ENCODE measurements at places on chromosomes 6 and 20.
A peak's percentile ranks its signal among the peaks of the same experiment; 100 is the strongest.

DNA sequence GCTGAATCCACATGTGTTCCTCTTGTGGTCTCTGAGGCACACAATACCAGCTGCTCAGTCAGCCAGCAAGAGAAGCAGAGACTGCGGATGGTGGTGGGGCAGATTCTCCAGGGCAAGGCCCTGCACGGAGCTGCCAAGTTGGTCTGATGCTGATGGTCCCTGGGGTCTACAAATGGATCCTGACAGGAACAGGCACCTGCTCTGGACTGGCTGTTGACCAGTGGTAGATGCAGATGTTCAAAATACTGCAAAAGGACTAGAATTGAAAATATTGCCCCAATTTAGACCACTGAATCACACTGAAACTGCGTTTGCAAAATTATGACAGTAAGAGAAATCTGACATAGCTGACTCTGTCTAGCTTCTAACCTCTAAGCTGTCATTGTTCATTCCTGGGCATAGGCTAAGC lies 29.6 kb upstream of the TUBB2A start:
- H3K4me3 ChIP-seq, result no peak overlapping the region
- H3K36me3 ChIP-seq, result no peaks in the 10 kb centered on the region
- peaks cover 12% of the 10 kb centered on the region for H3K27me3 ChIP-seq
- no peak for DNase-seq

- no peak for DNase-seq
- no peaks in the 10 kb centered on the region for H3K36me3 ChIP-seq
- H3K27me3 ChIP-seq, result peaks cover 3% of the 10 kb centered on the region
- no peak overlapping the region for H3K27ac ChIP-seq
These were observed 114.3 kb upstream of the PLEKHG1 start for GRCh38 chr6:150485161-150485958.

- no peak for DNase-seq
- H3K27me3 ChIP-seq, result no peaks in the 10 kb centered on the region
- peaks cover 98% of the 10 kb centered on the region for H3K4me1 ChIP-seq
- peak overlapping the region; percentile 52 for H3K4me3 ChIP-seq
These were observed 111.7 kb downstream of the PREX1 start for GRCh38 chr20:48716086-48716485.

- no peaks in the 10 kb centered on the region for H3K27me3 ChIP-seq
- no peak overlapping the region for H3K4me3 ChIP-seq
- no peak for DNase-seq
- H3K4me1 ChIP-seq, result peaks cover 26% of the 10 kb centered on the region
- no peaks in the 10 kb centered on the region for H3K36me3 ChIP-seq
These were observed 9.3 kb downstream of the TGM2 start for GRCh38 chr20:38155811-38156210.

- H3K36me3 ChIP-seq, result no peaks in the 10 kb centered on the region
- H3K4me3 ChIP-seq, result no peak overlapping the region
- peaks cover 39% of the 10 kb centered on the region for H3K4me1 ChIP-seq
- DNase-seq, result no peak
These were observed 125.1 kb downstream of the LY86 start for GRCh38 chr6:6713657-6714056.
